ENCODE measurements at places on chromosomes 7 and 10.

DNA sequence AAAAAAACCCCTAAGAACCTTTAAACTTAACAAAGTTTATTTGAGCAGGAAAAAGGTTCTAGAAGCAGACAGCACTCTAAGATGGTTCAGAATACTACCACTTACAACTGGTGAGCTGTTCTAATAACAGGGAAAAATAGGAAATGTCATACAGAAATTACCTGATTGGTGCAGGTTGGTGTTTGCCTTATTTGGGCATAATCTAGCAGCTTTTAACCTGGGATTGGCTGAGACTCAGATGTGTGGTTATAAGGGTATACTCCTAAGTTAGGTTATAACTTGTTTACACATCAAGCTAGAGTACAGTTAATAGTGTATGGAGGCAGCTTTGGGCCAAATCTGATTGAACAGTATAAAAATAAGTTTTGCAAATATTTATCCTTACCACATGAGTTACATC, 59.8 kb downstream of the MAPK8 start:
- no peak for DNase-seq

DNA sequence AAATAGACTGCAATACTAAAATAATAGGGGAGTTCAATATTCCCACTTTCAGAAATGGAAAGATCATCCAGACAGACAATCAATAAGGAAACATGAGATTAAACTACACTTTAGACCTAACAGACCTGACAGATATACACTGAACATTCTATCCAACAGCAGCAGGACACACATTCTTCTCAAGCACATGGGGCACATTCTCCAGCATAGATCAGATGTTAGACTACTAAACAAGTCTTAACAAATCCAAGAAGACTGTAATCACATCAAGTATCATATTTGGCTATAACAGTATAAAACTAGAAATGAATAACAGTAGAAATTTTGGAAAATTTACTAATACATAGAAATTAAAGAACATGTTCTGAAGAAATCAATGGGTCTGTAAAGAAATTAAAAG, 458.9 kb upstream of the ANKRD30A start:
- DNase-seq = no peak

DNA sequence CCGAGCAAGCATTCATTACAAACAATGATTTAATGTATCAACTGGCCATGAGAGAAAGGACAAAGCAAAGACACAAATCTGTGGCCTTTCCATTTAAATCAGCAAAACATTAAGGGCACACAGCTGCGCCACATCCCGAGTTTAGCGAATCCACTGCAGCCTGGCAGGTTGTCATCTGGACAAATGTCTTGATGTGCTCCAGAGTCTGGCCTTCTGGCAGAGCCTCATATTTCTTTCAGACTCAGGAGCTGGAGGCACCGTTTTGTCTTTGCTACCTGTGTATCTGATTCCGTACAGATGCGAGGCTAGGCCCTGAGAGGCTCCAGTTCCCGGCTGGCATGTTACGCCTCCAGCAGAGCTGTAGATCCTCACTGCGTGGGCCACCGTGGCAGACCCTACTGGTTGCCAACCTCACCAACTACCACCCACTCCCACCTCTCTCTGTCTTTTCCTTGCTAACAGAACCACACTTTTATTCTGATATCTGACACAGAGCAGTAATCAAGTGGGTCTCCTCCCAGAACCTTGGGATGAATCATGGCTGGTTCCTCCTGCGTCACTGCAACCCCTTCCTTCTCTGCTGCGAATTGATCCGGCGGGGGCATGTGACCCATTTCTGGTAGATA, 40.9 kb upstream of the EFCAB10 start:
- no peak for DNase-seq

- DNase-seq = no peak
Observed at GRCh38 chr7:116499168-116500077, at the start of gene CAV2. Gene CAV2 (plus strand): TSS chr7:116499738. CDS start chr7:116499782, 44 bp downstream.

DNA sequence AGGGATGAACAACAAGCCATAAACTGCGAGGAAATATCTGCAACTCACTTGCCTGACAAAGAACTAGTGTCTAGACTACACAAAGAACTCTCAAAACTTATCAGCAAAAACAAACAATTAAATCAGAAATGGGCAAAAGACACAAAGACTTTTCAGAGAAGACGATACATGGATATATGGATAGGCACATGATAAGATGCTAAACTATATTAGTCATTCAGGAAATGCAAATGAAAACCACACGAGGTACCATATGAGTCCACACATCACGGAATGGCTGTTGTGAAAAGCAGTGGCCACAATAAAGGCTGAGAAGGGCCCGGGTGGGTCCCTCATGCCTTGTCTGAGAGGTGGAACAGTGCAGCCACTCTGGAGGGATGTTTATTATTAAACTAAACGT, 267.8 kb downstream of the WDR37 start:
- no peak for DNase-seq

GRCh38 chr10:51425431-51425830, 274.0 kb downstream of the CSTF2T start:
- DNase-seq = no peak

GRCh38 chr10:49600046-49600445, 10.1 kb upstream of the SLC18A3 start:
- no peak for DNase-seq

- no peak for DNase-seq
Observed at GRCh38 chr7:87797798-87798403, 78.3 kb downstream of the SLC25A40 start.

DNA sequence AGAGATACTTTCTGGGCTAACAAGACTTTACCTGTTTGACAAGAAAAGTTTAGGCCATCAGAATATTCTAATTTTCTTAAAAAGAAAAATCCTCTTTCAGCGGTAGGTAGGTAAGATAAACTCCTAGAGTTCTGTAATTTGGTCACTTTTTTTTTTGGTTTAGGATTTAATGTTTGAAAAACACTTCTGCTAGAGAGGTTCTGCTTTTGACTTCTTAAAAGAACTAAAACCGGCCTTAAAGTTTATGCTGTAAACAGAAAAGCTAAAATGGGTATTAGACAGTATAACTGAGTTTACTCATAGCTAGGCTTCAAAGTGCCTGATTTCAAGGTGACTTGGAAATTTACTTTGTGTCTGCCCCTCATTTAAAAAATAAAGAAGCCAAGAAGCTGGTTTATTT, 21.7 kb upstream of the KMT2E start:
- no peak for DNase-seq

- DNase-seq = no peak
Observed at GRCh38 chr10:75703191-75703854, 271.9 kb downstream of the LRMDA start.

GRCh38 chr10:97566336-97566996, 6.1 kb upstream of the ANKRD2 start:
- DNase-seq = no peak

DNA sequence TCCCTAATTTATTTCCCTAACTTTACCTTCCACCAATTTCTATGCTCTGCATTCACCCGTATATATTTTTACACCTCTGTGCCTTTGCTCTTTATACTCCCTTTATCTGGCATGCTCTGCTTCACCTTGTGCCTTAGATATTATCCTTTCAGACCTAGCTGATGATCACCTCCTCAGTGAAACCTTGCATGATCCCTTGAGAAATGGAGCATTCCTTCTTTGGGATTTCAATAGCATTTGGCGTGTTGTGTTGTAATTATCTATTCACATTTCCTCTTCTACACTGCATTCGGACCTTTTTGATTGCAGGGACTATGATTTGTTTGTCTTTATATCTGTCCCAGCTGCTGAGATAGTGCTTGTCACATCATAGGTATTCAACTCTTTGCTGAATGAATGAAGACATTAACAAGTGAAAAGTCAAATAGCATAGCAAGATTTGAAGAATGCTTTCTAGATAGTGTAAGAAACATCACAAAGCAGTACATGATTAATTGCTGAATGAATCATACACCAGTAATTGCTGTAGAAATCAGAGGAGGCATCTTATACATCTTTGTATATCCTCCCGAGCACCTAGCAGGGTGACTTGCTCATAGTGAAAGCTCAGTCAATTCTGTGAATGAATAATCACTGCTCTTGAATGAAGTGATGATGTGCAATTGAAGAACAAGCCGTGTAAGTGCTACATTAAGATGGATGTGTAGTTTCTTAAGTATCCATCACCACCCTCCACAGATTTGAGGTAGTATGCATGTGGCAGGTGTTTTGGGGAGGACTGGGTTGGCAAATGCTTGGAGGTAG, 2.0 kb upstream of the TM9SF3 start:
- DNase-seq = no peak

DNA sequence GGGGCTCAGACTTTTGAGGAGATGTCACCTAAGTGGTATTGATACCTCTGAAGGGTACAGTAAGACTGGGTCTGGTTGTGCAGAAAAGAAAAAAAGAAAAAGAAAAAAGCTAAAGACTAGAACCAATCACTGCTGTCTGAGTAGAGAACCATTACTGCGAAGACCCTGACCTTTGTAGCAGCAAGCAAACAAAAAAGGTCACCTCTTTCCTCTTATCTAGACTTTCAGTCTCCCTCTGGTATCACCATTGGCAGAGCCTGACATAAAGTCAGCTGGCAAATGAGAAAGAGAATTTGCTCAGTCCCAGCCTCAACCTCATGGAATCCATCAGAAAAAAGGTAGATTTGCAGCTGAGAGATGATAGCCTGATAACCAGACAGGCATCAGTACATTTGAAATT, 2.6 kb upstream of the DNTT start:
- DNase-seq = no peak

DNA sequence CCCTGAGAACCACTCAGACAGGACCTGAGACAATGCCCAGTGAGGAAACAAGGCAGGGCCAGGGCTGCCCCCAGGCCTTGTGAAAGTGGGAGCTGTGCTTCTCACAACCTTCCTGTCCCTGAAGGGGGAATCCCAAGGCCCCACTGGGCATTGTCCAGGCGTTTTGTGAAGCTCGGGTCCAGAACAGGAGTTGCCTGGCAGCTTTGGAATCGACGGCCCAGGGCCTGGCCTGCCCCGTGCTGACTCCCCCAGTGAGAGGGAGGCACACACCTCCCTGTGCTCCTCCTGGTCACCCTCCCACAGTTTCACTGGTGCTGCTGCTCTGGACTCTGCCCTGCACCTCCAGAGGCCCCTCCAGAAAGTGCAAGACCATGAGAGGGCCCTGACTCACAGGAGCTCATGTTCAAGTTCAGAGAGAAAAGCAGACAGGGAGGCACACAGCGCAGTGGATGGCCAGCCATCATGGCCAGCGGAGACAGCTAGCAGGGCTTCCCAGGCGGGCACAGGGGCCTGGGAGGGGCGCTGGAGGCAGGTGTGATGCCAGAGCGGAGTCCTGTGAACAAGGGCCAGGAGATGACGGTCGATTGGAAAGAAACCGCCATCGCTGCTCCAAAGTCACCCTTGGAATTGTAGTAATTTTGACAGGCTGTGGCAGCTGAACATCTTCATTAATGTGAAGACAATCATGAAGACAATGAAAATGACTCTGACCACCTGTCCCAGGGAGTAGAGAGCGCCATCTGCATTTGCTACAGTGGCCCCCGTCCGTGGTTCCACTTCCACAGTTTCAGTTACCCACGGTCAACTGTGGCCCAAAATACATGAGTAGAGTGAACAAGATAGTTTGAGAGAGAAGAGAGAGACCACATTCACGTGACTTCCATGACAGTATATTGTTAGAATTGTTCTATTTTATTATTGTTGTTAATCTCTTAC, 103.7 kb downstream of the MKI67 start:
- DNase-seq = no peak

- no peak for DNase-seq
Observed at GRCh38 chr10:63703113-63703670, 182.0 kb downstream of the REEP3 start.

- no peak for DNase-seq
Observed at GRCh38 chr10:5766189-5766588, 47.0 kb downstream of the GDI2 start.

DNA sequence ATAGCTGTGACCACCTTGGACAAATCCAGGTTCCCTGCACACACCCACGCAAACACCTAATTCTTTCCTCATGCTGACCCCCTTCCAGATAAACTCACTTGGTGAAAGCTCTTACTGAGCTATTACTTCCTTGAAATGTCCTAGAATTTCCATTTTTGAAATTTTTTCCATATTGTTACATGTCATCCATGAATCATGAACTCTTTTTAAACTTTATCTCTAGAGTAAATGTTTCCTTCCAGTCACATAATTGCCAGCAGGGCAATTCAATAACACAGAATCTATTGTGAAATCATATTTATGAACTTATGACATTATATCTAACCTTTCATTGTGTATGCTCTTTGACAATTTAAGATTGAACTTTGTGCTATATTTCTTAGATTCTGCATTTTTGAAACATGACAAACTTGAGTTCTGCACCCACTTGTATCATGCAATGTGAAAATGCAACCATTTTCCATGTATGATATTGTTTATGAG, 26.8 kb upstream of the FGL2 start:
- no peak for DNase-seq

DNA sequence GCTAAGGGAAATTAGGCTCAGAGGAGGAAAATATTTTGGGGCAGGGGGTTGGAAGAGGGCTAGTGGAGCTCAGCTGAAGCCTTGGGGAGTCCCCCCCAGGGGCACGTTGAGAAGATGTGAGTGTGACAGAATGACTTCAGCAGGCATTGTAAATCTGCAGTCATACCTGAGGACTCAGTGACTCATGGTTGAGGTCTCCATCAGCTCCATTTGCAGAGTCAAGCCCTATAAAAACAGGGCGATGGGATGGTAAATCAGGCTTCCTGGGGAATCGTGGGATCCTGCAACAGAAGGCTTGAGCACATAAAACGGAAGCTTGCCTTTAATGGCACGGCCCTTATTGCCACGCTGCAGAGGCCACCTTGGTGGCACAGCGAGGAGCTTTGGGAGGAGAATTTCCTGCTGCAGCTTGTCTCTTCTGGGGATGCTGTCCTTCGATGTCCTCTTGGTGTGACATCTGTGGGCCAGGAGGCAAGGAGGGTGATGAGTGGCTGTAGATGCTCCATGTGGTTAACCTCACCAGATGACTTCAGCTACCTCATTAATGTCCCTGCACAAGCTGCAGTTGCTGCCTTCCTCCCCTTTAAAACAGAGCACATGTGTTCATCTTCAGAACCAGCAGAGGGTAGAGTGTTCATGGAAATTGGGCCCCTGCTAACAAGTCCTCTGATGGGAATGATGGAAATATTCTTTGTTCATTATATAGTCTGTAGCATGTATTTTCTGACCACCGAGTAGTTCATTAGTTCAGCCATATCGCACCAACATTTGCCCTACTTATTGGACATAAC, 285.9 kb downstream of the LRMDA start:
- DNase-seq = no peak

DNA sequence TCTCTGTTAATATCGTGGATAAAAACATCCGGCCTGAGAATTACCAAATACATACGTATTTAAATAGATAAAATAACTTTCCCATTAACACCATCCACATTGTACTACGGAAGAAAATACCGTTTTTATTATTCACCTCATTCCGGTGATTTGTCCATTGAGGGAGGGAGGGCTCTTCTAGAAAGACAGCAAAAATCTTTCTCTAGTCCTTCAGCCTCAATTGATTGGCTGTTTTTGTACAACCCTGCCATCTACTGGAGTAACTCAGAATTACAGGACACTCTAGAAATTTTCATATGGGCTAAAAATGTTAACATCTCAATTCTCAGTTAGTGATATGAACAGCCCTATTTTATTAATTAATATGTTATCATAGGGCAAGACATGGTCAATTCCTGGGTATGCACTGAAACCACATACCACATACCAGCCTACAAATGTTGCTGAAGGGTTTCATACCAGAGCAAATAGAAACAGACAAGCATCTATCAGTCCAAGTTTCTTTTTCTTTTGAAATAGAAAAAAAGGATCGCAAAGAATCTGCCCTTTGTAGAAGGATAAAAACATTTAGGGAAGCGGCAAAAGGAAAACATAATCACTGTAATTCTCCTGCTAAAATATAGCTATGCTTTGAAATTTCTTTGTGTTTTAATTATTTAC, 55.8 kb upstream of the CDCA7L start:
- DNase-seq = no peak

- DNase-seq = no peak
Observed at GRCh38 chr7:128453836-128454804, 1.6 kb upstream of the HILPDA start.
